ENCODE measurements at places on chromosomes 1 and 21. TPM values are rescaled to one million over a fixed set of nuclear protein-coding genes. Genes with fewer than 3 reads are reported as not detected.

Gene GPR89B
- 17.0 TPM for total RNA-seq

Gene AMIGO1
- 9.5 TPM for total RNA-seq

Gene ARHGAP30
- total RNA-seq, result 3.2 TPM

Gene LHX8
- 0.74 TPM for total RNA-seq

Measured in prostate gland (tissue), 2 donors.